ENCODE measurements at places on chromosomes 3 and 15.

GRCh38 chr15:82832601-82833361 lies 23.4 kb downstream of the WHAMM start:
- no peak for DNase-seq

GRCh38 chr3:98670020-98670419 lies 76.6 kb upstream of the CPOX start:
- DNase-seq = no peak

DNA sequence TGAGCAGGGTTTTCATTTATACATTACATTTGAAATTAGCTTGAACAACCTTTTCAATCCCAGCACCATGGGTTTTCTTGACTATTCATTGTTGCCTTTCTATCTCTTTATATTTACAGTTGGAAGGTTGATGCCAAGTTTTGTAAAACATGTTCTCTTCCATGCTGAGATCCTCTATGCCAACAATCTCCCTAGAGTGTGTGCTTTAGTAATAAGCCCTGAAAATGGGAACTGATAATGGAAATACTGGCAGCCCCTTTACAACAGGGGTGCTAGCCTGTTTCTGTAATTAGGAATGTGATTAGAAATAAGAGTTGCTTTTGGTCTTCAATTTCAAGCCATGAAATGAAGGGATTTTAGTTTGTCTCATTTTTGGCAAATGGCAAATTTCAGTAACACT lies 239.9 kb upstream of the NAALADL2 start:
- no peak for DNase-seq

DNA sequence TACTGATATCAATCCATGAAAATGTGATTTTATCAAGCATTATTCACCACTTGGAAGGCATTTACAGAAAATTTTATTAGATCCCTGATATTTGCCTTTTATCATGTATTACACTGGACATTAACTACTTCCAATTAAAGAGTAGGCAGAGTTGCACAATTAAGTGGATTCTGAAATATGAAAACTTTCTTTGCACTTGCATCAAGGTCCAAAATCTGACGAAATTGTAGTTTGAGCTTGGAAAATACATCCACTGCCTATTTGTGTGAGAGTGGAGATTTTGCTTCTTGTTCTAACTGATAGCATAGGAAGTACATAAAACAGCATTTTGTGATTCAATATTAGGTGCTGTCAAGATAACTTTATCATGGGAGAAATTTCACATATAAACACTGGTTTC lies 49.6 kb upstream of the SLC12A8 start:
- DNase-seq = no peak

GRCh38 chr15:70465812-70466211 lies 297.5 kb downstream of the UACA start:
- no peak for DNase-seq

DNA sequence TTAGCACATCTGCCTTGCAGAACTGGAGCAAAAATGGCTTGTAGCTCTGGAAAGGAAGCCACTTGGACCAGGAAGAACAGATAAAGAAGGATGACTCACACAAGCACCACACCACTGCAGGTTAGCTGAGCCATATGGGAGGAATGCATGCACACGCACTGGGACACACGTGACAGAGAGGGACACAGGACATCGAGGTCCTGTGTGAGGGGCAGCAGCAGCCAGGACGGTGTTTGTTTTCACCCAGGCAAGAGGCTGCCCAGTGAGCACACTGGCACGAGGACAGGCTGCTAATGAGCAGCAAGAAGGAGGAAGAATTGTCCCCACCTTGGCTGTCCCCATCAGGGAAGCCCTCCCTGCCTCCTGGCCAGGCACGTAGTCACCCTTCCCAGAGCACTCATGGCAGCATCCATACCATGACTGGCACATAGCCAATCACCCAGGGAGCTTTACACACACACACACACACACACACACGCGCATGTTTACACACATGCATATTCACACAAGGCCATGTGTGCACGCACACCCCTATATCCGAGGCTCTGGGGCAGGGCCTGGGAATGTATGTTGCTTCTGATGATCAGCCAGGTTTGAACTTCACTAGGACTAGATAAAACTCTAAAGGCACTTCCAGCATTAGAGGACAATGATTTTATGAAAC lies 24.0 kb upstream of the SPTBN5 start:
- no peak for DNase-seq

- no peak for DNase-seq
These were observed 339.8 kb upstream of the RARB start for GRCh38 chr3:25088284-25088683.

DNA sequence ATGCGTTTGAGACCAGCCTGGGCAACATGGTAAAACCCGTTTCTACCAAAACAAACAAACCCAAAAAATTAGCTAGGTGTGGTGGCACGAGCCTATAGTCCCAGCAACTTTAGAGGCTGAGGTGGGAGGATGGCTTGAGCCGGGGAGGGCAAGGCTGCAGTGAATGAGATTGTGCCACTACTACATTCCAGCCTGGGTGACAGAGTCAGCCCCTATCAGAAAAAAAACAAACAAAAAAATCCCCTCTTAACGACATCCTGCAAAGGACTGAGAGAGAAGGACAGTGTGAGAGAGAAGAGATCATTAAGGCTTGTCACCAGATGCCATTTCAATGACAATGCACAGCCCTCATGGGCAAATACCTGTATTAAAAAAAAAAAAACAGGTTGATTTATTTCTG lies 266.7 kb upstream of the ATP10A start:
- DNase-seq = no peak

DNA sequence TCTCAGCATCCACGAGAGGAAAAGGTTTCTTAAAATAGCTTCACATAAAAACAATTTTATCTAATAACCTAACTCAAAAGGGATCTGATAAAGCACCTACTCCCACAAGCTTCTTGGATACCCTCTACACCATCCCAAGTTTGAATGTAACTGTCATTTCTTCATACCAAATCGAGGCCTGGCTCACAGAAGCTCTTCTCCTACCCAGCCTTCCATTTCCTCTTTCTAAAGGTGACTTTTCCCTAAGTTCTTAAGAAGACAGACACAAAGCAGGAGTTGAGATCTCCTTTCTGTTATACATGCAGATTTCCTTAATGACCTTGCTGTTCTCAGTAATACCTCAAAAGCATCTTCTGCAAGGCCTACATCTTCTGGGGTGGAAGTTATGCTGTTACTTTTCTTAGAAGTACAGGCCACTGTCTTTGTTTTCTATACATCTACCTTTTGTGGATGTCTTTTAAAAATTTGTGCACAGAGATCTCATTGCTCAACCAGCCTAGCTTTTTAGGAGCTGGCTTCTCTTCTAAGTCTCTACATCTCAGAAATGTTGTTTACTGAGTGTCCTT lies 3.4 kb upstream of the LRRIQ4 start:
- DNase-seq = peak; percentile 1

DNA sequence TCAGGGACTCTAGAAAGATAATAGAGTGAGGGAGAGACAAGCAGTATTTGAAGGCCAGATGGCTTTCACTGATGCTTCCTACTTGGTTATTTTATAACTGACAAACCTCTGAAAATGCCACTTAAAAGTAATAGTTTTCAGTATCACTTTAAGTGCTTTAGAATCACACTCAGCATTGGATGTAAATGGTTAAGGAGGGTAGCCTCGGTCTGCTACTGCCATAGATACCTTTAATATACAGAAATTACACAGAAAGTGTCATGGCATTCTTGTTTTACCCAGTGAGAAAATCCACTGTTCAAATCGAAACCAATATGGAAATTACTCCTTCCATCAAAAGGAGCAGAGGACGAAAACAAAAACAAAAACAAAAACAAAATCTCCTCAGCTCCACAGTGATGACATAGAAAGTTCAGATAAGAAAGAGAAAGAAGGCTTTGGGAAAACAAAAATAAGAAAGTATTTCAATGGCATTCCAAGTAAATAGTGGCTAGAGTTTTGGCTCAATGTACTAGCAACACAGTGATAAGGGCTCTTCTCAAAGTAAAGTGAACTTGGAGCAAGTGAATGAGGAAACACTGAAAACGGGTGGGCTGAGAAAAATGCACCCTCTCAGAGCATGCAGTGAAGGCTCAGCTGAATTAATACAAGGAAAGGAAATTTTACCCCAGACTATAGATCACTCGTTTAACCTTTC lies 43.2 kb upstream of the CD47 start:
- no peak for DNase-seq

GRCh38 chr3:104436506-104436905 lies 930.2 kb upstream of the ALCAM start:
- DNase-seq = no peak

DNA sequence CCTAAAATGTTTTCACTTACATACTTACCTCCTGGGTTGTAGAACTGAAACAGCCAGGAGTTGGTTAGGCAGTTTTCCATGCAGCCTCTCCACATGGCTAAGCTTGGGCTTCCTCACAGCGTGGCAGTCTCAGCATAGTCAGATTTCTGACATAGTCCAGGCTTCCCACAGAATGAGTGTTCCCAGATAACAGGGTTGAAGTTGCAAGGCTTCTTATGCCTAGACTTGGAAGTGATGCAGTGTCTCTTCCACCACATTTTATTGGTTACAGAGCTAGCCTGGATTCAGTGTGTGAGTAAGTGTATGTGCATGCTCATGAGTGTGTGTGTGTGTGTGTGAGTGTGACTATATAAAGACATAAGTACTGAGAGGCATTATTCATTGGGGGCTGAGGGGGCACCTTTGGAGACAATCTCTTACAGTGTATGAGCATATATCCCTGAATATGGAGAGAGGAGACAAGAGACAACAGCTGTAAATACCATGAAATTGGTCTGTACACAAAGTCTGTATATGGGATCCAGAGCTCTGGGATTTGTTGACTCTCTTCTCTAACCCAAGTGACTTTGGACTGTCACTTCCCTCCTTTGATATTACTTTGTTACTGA lies 78.1 kb downstream of the ZNF621 start:
- DNase-seq = no peak

GRCh38 chr15:58308742-58309355 lies 122.9 kb upstream of the LIPC start:
- DNase-seq = no peak

DNA sequence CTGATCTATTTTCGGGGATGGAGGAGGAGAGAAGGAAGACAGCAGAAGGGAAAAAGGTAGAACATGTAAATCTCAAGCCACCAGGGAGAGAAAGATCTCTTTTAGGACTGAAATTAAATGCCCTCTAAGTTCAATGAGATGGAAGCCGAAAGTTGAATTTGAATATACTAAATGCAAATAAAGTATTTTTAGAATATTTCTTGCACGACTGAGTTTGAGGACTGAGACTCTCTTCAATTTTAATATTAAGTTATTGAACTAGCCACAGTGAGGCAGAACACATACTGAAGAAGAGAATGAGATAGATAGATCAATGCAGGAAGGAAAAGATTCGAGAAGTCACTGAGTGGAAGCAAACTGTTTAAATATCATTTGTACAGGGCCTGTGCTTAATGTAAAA lies 399.9 kb upstream of the CBLB start:
- DNase-seq = no peak

DNA sequence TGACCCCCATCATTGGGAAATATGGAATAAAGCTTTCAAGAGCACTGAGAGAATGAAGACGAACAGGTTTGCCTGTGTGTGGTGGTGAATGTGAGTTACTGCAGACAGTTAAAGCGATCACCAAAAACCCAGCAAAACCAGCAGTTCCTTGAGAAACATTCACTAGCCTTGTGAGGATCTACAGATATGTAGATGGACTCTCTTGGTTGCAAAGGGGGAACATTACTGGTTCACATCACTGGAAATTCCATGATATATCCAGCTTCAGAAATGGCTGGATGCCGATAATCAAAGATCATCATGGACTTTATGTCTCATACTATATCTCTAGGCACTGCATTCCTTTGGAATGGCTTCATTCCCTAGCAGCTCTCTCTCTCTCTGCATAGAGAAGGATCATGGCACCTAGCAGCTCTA lies 10.2 kb upstream of the HERC1 start:
- DNase-seq = no peak

DNA sequence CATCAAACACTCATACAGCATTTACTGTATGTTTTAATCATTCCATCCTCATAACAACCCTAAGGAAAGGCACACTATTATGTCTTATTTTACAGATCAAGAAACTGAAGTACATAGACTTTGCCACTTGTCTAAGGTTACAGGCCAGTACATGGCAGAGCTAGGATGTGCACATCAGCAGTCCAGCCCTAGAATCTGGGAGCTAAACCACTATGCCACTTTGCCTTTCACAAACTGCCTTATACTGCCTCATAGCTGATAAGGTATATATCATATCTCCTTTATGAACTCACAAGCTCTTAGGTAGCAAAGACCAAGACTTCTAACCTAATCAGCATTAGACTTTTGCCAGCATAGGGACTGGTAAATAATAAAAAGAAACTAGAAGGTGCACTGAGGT lies 49.1 kb downstream of the MYO9A start:
- no peak for DNase-seq

GRCh38 chr3:190227064-190227463 lies 95.2 kb downstream of the CLDN1 start:
- no peak for DNase-seq

DNA sequence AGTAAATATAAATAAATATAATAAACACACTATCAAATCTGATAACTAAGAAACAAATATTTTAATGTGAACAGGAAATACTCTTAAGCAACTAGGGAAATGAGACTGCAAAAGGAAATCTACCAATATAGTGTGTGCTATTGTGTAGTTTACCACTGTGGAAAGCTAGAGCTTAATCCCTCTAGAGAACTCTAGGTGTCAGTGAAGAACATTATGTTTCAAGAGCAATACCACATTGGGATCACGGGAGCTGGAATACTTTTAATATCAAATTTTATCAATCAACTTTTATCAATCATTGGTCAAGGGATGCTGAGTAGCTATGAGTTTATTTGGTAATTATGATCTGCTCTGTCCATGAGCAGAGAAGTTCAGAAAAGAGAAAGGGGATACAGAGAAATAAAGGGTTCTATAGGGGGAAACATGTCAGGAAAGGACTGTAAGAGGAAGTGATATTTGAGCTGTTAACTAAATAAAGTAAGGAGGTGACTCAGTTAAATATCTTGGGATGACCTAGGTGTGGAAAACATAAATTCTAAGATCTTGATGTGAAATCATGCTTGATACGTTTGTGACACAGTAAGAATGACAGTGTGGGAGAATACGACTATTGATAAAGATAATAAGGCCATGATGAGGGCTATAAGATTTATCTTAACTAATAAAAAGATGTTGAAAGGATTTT lies 762.2 kb upstream of the ALCAM start:
- DNase-seq = no peak
